A549 treated with Hydrocortisone at 1 μM for 4 hours (cell line): ENCODE measurements at places on chromosomes 11 and 22. TPM values are rescaled to one million over a fixed set of nuclear protein-coding genes. Genes with fewer than 3 reads are reported as not detected.

Gene SLC22A6
- total RNA-seq = not detected in 5 replicates

Gene ANO9
- total RNA-seq = 0.75 to 1.4 TPM (median 0.89 TPM) in 5 replicates

Gene TH
- 0.07 to 0.20 TPM in 2 of 5 replicates, not detected in the others for total RNA-seq

Gene RPS19BP1
- 70.8 to 109 TPM (median 97.8 TPM) in 5 replicates for total RNA-seq

Gene CARD16
- total RNA-seq = 0.15 to 0.25 TPM in 2 of 5 replicates, not detected in the others
